ENCODE measurements at places on chromosomes 3 and 15. TPM values are rescaled to one million over a fixed set of nuclear protein-coding genes. Genes with fewer than 3 reads are reported as not detected.

The CD96 gene
- 0.09 TPM for total RNA-seq

The MAP6D1 gene
- 0.57 TPM for total RNA-seq

The CTDSPL2 gene
- total RNA-seq = 63.1 TPM

The CHAC1 gene
- 40.8 TPM for total RNA-seq

The CHRFAM7A gene
- 0.14 TPM for total RNA-seq

The POLQ gene
- 1.8 TPM for total RNA-seq

The ST8SIA2 gene
- total RNA-seq = not detected

The GP9 gene
- total RNA-seq = not detected

The LRRC31 gene
- total RNA-seq = not detected

The ROPN1 gene
- not detected for total RNA-seq

The TGM4 gene
- total RNA-seq = not detected

The GLDN gene
- 75.1 TPM for total RNA-seq

The SUSD5 gene
- 3.6 TPM for total RNA-seq

The CSPG5 gene
- total RNA-seq = 0.18 TPM

The FBXO40 gene
- total RNA-seq = not detected

The MFSD1 gene
- 130 TPM for total RNA-seq

The GRM2 gene
- not detected for total RNA-seq

The ACOX2 gene
- total RNA-seq = 25.8 TPM

The PRTG gene
- 2.4 TPM for total RNA-seq

The ADAMTS9 gene
- total RNA-seq = 5.2 TPM

The LSMEM2 gene
- total RNA-seq = not detected

The WNT7A gene
- under 0.01 TPM for total RNA-seq

The CYP1A1 gene
- 0.71 TPM for total RNA-seq

The GPR87 gene
- not detected for total RNA-seq

The MUC13 gene
- 0.18 TPM for total RNA-seq

The LARP6 gene
- total RNA-seq = 42.6 TPM

The DUOX1 gene
- under 0.01 TPM for total RNA-seq

The NANOGP8 gene
- not detected for total RNA-seq

Data from smooth muscle cell of bladder (primary cell).